Iris pigment epithelial cell (primary cell): ENCODE measurements at places on chromosomes 7 and 10.

DNA sequence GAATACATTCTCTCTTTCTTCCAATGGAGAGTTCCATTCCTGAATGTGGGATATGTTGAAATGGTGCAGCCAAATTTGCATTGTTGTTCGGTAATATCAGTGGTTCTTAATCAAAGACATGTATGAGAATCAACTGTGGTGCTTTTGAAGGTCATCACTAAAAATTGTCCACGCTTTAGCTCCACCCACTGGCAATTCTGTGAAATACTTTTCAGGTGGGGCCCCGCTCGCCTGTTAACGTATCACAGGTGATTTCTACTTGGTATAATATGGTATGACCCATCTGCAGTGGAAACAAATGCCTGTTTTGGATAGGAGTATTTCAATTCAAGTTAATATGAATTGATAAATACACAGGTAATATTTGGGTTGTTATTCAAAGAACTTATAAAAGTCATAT, 178.4 kb downstream of the NSUN6 start:
- no peak for DNase-seq

GRCh38 chr10:117257721-117258120, 16.8 kb downstream of the SLC18A2 start:
- no peak for DNase-seq

- DNase-seq = no peak
These were observed 21.8 kb downstream of the CARD11 start for GRCh38 chr7:3021825-3022224.

DNA sequence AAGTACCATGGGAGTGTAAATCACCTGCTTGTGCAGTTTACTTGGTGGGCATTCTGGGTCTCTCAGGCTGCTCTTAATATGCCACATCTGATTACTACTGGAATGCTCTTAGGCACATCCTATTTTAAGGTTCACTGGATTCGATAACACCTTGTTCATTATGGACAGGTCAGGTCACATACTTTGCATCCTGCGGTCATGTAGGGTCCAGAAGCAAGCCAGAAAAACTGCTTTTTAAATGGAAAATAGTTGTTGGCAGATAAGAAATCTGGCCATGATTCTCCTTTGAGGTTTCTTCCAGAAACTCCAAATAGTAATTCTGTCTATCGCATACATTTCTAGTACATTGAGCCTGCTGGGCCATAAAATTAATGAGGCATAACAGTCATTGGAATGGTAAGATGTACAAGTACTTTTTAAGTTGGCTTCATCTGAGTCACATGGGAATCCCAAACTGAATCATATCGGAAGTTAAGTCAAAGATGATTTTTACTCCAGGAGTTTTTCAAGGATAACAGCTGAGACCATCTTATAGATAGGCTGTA, 371.9 kb downstream of the LRRTM3 start:
- no peak for DNase-seq

DNA sequence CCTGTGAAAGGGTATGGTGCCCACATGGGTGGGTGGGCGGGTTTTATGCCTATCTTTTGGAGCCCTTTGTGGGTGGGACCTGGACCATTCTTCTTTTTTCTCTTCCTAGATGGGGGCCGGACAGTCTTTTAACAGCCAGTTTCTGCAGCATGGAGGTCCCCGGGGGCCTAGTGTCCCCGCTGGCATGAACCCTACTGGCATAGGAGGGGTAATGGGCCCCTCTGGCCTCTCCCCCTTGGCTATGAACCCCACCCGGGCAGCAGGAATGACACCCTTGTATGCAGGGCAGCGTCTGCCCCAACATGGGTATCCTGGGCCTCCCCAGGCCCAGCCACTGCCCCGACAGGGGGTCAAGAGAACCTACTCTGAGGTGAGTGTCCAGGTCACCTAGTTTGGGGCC, 9.1 kb downstream of the ZMIZ2 start:
- DNase-seq = no peak

- DNase-seq = no peak
These were observed 163.8 kb upstream of the KLF14 start for GRCh38 chr7:130897515-130898419.

- DNase-seq = no peak
These were observed 30.7 kb downstream of the FGF8 start for GRCh38 chr10:101745074-101745696.

DNA sequence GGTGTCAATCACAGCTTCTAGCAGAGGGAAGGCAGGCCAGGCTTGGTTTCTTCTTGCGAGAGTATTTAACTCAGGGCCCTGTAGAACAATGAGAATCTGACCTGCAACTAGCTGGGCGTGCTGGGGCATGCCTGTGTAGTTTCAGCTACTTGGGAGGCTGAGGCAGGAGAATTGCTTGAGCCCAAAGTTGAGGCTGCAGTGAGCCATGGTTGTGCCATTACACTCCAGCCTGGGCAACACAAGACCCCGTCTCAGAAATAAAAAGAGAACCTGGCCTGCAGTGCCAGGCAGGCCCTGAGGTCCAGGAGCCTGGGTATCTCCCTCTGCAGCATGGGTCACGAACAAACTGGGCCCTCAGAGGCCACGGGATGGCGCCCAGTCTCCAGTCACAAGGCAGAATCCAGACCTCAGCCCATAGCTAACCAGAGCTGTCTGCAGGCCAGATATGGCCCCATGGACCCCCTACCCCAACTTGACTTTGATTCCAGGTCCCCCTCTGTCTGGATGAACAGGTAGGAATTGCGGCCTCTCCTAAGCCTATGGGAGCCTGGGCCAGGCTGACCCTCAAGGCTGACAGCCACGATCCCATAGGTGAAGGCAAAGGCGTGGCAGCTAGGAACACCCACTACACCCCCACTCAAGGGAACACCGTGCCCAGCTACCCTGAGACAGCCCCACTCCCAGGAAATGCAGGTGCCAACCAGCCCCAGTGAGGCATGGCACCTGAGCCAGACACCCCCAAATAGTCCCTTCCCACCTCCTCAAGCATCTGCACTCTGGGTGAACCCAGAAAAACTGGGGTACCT, 102.7 kb upstream of the TNRC18 start:
- peak; percentile 22 for DNase-seq

DNA sequence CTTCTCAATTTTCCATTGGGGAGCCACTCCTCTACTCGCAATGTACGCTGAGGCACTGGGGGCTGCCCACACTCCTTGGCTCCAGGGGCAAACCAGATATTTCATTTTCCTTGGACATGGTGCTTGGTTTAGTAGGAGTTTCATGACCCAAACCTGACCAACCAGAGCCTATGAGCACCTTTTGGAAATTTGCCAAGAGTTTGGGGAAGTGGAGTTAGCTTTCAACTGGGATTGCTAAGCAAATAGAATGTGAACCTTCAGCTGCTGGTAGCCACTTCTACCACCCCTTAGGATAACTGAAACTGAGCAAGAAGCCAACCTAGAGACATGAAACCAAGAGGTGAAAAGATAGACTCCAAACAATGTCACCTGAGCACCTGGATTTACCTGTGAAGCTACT, 74.9 kb upstream of the COL13A1 start:
- DNase-seq = no peak

GRCh38 chr10:14652067-14652466, 122.6 kb downstream of the FAM107B start:
- DNase-seq = no peak

GRCh38 chr10:133258818-133259601, 17.7 kb downstream of the ADAM8 start:
- peak; percentile 99 for DNase-seq

GRCh38 chr7:129262324-129262723, 37.5 kb downstream of the AHCYL2 start:
- DNase-seq = peak; percentile 24

DNA sequence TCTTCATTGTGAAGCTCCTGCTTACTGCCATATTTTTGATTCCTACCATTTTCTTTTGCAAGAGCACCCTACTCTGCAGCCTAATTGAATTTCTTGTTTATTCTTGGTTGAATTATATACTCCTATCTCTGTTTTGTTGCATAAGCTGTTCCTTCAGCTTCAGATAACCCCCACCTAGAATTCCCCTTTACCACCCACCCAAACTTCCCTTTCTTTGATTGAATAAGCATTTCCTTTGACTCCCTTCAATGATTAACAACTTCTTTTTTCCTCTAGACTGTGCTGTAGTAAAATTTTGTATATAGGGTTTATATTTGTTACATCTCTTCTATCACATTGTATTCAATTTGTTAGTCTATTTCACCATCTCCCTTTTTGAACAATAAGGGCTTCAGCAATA, 168.1 kb downstream of the GPR37 start:
- DNase-seq = no peak

DNA sequence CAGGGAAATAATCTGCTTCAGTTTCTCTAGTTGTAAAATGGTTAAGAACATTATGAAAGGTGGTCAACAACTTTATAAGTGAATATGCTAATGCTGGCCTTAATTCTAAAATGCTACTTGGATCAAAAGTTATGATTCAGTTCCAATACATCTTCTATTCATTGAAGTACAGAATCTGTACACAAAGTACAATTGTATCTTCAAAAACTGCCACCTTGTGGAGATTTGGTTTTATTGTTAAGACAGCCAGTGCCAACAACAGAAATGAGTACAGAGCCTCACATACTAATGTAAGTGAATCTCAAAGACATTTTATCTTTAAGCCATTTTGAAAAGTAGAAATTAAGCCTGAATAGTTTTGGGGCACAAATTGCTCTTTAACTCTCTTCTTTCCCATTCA, 194.0 kb downstream of the CFTR start:
- peak; percentile 63 for DNase-seq

GRCh38 chr10:5951167-5951711, 26.1 kb downstream of the IL15RA start:
- DNase-seq = peak; percentile 32

DNA sequence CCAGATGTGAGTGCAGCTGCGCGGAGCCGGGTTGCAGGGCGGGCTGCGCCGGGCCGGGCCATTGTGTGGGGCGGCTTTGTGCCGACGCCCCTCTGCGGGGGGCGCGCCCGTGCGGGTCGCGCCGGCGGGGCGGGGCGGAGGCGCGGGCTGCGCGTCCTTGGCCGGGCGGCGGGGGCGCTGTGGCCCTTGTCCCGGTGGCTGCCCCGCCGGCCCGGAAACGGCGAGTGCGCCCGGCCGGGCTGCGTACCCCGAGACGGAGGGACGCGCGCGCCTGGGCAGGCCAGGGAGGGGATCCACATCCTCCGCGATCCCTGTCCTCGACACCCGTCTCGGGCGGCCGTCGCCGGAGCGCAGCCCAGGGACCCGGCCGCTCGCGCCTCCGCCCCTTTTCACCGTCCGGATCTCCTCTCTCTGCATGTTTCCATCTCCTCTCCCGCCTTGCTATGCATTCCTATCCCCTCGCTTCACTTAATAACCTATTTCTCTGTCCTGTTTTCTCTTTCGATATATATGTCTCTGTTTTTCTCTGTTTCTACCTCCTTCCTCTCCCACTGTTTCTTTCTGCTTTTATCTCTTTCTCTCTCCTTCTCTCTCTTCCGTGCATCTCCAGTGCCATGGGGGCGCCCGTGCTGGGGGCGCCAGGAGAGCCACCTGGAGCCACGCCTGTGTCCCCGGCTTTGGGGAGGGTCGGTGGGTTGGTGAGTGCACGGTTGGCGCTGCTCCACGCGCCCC, 765 bp downstream of the PFKFB3 start:
- DNase-seq = peak; percentile 68

- no peak for DNase-seq
These were observed 625 bp downstream of the GIMAP2 start for GRCh38 chr7:150686030-150686631.

DNA sequence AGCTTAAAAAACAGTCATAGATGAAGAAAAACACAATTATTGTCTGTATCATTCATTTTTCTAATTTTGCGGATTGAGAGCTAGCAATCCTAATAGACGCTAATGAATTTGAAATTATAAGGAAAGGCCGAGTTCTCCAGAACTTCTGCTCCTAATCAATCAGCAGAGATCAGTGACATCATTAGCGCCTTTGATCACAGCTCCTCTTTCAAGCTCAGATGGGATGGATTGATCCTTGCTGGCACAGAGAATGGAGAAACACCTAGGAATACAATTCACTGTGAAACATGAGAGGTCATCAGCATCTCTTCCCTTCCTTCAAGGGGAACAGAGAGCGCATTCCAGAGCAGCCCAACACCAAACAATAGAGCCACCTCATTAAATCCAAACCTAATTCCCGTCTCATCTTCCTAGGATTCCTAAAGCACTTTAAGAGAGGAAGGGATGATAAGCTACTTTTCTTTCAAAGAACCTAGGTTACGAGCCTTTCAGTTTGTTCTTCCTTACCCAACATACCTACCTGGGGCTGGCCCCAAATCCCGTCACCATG, 24.4 kb downstream of the GLI3 start:
- no peak for DNase-seq

DNA sequence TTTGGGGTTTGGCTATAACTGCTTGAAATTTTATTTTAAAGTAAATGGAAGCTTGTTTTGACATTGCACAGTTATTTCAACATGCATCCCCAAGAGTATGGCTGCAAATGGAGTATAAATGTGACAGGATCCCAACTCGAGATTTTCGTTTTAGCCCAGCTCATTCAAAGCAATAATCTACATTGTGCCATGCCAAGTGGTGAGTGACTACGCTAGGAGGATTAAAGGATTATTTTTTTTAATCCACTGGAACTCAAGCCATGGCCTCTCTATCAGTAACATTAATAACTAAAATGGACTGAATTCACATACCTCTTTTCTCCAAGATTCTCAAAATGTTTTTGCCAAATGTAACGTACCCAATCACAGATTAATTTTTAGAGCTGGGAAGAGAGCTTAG, 60.6 kb upstream of the AUTS2 start:
- no peak for DNase-seq

GRCh38 chr10:22710139-22710745, 4.1 kb downstream of the PIP4K2A start:
- no peak for DNase-seq

DNA sequence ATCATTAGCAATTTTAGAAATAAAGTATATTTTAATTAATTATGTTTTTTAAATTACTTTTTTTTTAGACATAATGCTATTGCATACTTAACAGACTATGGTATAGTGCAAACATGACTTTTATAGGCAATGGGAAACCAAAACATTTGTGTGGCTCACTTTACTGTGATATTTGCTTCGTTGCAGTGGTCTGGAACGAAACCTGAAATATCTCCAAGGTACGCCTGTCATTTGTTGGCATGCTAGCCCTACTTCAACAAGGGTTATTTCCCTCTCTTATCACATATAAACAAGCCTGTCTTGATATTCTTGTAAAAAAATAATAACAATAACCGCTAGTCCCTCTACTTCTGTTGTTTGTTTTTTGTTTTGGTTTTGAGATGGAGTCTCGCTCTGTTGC, 74.2 kb downstream of the TYW1B start:
- no peak for DNase-seq
